NCI-H1930 (cell line): ENCODE measurements at places on chromosomes 11 and 22.

- DNase-seq: no peak
Observed at GRCh38 chr11:8988329-8989234, 15.2 kb downstream of the NRIP3 start.

- no peak for DNase-seq
Observed at GRCh38 chr11:75558939-75559843, 2.9 kb upstream of the SERPINH1 start.

DNA sequence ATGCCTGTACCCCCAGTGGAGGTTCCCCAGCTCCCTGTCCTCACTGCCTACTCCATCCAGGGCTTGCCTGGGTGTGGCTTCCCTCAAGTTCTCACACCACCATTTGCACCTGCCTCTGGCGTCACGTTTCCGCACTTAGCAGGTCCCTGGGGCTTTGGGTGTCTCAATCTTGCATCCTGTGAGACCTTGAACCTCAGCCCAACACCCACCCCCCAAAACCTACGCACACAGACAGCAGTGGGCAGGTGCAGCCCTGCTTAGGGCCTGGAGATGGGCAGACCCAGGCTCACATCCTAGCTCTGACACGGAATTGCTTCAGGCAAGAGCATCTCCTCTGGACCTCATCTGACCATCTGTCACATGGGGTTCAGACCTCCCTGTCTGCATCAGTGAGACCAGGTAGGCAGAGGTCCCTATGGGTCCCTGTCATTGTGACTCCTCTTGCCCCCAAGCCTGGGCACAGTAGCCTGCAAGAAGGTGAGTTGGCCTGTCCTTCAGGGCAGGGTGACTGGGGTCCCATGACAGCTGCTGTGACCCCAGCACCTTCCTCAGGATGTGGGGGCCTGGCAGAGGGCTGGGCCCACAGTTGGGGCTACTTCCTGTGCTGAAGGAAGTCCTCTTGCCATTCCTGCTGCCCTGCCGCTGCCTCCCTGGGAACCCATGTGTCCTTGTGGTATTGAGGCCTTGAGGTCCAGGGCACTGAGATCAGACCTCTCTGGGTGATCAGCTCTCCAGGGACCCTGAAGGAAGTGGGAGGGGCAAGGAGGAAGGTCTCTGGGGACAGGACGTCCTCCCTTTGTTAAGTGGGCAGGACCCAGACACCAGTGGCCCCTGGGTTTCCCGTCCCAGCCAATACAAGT, 2.0 kb downstream of the SIPA1 start:
- no peak for DNase-seq

- DNase-seq: no peak
Observed at GRCh38 chr11:75800728-75801361, 14.2 kb upstream of the UVRAG start.

GRCh38 chr11:80873310-80873999, 1432.6 kb upstream of the TENM4 start:
- DNase-seq: no peak

DNA sequence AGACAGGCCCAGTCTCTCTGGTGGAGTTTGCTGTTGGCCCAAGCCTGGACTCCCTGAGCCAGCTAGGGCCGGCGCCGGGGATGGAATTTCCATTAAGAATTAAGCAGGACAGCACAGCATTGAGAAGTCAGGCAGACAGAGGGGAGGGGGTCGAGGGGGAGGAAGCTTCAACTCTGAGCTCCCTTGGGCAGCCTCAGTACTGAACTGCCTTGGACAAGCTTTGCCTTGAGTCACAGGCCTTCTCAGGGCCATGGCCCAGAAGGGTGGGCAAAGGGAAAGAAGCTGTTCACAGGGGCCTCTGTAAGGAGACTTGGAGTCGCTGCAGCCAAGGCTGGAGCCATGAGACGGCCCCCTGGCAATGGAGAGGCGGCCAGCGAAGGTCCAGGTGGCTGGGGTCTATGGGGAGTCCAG, 2.6 kb upstream of the INSC start:
- no peak for DNase-seq

- no peak for DNase-seq
Observed at GRCh38 chr22:35728639-35729308, 11.1 kb downstream of the APOL5 start.

DNA sequence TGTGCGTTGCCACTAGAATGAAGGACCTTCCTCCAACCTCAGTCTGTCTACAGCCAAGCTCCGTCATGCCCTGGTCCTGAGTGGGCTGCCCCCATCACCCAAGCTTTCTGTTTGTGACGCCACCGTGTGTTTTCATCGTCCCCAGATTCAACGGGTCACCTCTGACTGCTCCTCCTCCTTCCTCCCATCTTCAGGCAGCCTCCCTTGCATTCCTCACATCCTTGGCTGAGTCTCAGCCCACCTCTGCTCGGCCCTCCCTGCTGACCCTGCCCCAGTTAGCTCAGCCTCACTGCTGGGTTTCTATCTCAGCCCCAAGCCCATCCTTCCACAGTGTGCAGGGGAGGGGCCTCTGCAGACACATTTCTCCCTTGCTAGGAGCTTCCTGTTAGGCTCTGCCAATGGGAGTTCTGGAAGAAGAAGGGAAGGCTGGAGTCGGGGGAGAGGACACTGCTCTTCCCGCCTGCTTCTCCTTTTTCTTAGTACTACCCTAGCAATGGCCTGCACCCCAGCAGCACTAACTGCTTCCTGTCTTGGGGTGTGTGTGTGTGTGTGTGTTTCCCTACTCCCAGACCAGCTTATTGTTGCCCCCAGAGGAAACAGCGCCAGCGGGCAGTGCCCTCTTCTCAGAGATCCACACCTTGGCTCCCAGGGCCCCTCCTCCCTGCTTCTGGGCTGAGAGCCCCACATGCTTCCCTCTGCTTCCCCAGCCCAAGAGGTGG, 5.2 kb downstream of the IFT27 start:
- DNase-seq: no peak

GRCh38 chr11:117646411-117646810, 150.6 kb downstream of the DSCAML1 start:
- no peak for DNase-seq

DNA sequence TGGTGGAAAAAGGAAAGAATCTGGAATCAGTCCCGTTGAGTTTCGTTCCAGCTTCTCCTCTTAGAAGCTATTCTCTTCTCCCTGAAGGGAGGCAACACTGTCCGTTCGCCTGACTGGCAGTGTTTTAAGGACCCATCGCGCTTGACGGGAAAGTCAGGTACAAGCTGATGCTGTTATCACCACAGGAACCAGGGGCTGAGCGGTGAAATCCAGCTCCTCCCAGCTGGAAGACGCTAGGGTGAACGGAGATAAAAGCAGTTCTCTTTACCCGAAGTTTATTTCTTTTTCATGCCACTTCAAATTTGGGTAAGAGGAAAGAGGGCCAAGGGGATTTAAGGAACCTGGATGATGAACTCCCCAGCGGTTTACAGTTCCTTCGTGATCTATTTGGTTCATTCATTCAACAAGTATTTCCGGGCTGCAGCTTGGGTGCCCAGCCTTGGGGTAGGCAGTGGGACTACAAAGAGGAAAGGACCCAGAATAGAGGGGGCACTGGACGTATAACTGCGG, 551 bp upstream of the DEUP1 start:
- DNase-seq: peak; percentile 20

DNA sequence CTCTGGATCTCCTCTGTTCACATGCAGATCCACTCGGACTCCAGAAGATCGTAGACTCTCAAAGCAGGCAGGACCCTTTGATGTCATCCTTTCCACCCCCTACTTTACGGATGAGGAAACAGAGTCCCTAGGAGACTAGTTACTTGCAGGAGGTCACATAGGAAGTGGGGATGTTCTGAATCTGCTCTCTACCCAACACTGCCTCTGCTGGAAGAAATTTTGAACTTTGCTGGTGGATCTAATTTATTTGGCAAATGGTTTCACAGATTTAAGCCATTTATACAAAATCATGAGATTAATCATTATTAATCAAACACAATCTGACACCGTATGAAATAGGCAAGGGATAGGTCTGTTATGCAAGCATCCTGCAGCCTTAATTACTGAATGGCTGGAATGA, 55.0 kb upstream of the USP47 start:
- DNase-seq: no peak

DNA sequence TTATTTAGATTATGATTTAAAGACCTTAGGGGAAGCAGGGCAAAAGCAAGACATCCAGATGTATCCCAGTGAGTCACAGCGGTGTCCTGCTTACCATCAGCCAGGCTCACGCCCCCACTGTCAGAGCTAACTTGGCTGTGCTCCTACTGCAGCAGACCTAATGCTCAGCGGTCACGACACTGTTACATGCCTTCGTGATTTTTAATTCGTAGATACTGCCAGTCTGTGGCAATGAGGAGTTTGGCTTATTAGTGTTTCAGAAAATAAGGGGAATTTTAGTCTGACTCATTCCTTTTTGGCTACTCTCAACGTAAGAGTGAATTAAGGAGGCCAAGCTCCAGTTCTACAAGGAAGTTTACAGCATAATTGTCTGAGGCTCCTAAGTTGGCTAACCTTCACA, 22.7 kb downstream of the EFCAB6 start:
- no peak for DNase-seq

DNA sequence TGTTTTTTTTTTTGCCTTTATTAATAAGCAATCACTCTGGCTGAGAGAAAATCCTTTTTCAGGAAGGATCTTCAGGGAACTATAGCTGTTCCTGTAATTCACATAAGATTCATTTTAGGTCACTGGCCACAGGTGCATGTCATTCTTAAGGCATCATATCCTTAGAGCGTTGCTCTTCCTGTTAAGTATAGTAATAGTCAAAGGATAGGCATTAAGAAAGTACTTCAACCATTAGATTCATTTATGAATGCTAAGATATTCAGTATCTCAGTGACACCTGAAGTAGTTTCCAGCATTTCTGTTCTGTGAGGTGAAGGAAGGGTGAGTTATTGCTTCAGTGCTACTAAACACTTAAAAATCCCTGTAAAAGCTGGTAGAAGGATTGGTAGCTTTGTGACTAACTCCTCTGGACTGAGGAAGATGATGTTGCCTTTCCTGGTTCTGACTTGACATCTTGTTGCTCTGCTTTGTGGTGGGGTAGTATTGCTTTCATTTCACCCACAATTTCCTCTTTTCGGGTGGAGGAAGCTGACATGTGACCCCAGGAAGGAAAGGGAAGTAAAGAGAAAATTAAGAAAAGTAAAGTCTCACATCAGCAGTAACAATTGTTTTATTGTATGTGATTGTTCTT, 34.7 kb downstream of the RNF169 start:
- no peak for DNase-seq

- DNase-seq: no peak
Observed at GRCh38 chr11:111555255-111555654, 14.7 kb downstream of the LAYN start.
